ENCODE measurements at places on chromosomes 7 and 10.
A peak's percentile ranks its signal among the peaks of the same experiment; 100 is the strongest.

DNA sequence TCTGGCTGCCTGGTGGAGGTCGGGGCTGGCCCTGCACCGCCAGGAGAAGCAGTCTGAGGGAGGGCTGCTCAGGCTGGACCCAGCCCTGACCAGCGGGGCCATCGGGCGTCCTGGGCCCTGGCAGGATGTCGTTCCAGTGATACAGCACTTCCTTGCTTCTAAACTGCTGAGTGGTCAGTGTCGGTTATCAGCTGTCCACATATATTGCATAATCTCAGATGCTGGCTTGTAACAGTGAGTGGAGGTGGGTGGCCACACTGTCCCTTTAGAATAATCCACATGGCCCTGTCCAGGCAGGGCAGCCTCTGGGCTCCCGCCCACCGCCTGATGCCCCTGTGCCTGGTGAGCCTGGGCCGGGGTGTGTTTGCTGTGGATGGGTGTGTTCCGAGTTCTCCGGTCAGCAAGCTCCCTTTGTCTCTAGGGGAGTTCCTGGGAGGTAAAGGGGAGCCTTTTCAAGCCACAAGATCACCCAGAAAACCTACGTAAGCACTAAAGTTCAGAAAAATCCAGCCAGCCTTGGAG, 86.1 kb downstream of the LHPP start:
- DNase-seq = no peak

DNA sequence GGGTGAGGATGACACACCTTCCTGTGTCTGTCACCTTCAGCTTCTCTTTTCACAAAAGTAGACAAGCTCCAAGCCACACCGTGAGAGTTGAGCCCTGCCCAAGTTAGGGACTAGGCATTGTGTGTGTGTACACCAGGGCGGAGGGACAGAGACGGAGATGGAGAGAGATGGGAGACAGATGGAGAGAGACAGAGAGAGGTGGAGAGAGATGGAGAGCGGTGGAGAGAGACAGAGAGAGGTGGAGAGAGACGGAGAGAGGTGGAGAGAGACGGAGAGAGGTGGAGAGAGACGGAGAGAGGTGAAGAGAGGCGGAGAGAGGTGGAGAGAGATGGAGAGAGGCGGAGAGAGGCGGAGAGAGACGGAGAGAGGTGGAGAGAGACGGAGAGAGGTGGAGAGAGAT, 207.0 kb downstream of the DNAJB6 start:
- no peak for DNase-seq

DNA sequence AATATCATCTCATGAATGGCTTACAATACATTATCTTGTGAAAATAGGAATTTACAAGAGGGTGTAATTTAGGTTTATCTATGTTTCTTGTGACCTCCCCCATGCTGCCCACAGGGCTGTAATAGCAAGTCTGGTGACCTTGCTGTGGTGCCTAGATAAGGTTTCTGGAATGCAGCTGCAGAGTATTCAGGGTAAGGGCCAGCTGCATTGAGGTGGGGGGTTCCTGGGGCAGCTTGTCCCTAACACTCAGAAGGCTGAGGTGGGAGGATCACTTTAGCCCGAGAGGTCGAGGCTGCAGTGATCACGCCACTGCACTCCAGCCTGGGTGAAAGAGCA, 5.3 kb upstream of the DHTKD1 start:
- DNase-seq = peak; percentile 74

DNA sequence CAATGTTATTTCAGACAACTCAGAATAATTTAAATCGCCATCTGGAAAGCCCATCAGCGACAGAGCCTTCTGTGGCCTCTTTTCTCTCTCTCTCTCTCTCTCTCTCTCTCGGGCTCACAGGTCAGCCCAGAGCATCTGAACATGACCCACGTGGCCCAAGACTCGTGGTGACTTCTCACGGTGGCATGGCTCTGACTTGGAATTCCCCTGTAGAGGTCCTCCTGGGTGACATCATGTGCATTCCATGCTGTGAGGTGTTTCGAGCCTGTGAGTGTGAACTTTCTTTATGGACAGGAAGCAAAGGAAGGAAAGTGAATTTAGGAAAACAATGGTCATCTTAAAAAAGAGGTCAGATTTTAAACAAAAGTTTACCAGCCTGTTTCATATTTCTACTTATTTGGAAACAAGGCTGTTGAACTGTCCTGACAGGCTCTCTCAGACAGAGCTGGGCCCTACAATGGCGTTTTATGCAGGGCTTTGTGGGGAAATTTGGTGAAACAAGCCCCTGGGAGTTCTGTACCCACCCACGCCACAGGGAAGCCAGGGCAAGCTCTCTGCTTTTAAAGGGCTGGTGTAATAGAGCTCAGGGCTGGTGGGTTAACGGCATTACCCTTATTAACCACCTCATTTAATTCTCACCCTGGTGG, 359.7 kb upstream of the ZNF32 start:
- no peak for DNase-seq

DNA sequence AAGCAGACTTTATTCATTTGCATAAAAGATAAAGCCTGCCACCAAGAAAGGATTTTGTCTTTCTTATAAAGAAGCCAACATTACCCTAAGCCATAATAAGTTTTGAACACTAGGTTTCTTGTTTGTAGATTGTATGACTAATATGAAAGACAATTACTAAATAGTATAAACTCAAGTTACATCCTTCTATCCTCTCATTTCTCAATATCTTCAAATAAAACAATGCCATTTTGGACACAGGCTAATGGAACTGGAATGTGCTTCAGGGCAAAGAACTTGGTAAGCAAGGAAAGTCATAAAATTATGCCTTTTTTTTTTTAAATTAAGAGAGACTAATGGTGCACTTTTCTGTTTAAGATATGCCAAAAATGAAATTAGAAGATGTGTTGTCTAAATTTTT, 137.7 kb downstream of the DKK1 start:
- no peak for DNase-seq

DNA sequence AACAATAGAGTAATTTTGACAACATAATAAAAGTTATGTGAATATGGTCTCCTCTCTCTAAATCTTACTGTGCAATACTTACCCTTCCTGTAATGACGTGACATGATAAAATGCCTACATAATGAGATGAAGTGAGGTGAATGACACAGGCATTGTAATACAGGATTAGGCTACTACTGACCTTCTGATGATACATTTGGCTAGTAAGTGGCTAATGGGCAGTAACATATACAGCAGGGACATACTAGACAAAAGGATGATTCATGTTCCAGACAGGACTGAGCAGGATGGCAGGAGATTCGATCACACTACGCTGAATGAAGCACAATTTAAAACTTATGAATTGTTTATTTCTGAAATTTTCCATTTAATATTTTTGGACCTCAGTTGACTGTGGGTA, 4.7 kb downstream of the C10orf88 start:
- DNase-seq = no peak

GRCh38 chr10:31147210-31147608, 115.5 kb upstream of the ZNF438 start:
- DNase-seq = no peak

DNA sequence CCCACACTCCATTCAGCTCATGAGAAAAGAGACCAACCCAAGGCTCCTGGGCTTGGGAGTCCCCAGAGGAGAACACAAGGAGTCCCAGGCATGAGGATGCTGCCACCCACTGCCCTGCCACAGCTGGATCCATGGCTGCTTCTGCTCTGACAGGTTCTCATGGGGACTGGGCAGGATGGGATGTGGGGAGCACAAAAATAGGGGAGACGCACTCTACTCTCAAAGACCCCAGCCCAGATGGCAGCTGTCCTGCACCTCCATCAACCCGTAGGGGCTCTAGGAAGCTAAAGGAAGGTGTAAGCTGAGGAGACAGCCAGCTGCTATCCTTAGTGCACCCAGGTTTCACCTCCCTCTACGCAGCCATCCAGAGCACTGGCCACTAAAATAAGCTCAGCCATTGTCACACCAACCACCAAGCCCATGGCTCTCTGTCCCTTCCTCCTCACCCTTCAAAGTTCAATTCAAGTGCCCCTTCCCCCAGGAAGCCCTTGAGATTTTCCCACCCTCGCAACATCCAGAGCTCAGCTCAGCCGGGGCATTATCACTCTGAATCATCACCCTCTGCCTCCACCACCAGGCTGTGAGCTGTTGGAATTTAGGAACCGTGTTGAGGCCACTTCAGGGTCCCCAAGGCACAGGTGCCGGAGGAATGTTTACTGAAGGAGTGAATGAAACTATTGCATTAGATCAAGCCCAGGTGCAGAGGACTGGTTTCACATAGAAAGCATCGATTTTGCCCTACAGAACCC, 142.1 kb downstream of the GRID1 start:
- no peak for DNase-seq

DNA sequence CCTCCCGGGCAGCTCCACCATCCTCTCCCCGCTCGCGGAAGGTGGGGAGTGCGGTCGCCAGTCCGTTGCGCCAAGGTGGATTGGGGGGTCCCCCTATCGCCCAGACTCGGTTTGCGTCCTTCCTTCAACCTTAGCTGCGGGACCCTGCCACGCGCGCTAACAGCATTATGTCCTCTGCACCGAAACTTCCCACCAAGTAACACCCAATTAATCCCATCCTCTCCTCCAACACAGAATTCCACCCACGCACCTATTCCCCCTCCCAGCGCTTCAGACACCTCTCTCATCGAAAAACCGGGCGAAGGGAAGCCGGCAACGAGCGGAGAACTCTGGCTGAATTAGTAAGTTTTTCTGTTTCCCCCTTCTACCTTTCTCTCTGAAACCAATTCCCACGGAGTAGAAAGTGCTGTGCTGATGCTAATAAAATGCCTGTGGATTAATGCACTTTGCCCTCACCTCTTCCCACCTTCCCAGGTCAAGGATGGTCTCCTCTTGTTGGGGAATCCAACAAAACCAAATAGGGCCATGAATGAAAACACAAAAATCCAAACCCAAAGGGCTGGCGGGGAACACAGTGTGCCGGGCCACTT, 947 bp downstream of the HOXA3 start:
- no peak for DNase-seq

GRCh38 chr7:106177300-106177690, 65.2 kb upstream of the SYPL1 start:
- DNase-seq = no peak

DNA sequence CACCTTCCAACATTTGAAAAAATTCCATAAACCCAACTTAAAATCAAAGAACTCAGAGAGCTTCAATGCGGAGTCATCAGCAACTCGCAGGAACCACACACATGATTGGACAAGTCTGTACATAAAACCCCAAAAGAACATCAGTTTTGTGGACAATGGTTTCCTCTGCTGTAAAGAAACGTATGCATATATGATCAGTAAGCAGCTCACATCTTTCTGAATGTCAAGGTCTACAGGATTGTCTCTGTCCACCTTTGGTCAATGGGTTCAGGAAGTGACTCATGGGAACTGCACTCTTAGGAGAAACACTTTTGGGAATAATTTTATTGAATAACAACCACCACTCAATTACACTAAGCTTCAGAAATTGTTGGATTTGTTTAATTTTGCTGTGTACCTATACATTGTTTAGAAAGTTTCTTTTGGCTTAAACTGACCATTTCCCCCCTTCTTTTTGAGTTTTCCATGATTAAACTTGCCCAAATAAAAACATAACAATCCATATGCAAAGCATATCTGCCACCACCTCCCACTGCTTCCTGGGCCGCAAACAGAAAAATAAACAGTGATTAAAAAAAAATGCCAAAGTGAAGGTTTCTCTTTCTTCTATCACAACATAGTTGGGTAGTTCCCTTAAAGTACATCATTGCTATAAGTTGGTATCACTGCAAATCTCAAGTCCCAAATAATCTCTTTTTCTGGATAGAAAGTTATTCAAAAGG, 27.3 kb upstream of the AFAP1L2 start:
- DNase-seq = no peak

- no peak for DNase-seq
Measured at GRCh38 chr7:46007990-46008643, 87.0 kb upstream of the IGFBP3 start.

- no peak for DNase-seq
Measured at GRCh38 chr7:2476776-2477446, 713 bp upstream of the GRIFIN start.

- DNase-seq = no peak
Measured at GRCh38 chr7:33038639-33039038, 23.9 kb downstream of the NT5C3A start.
